ENCODE measurements at places on chromosomes 2 and 18. TPM values are rescaled to one million over a fixed set of nuclear protein-coding genes. Genes with fewer than 3 reads are reported as not detected.

Gene TNFRSF11A
- polyA plus RNA-seq = 1.6 TPM

Gene KRTCAP3
- 12.7 TPM for polyA plus RNA-seq

Gene CNTNAP5
- polyA plus RNA-seq = 0.01 TPM

Gene SERPINB13
- not detected for polyA plus RNA-seq

Gene ACADL
- polyA plus RNA-seq = 0.22 TPM

Gene SPAST
- 6.8 TPM for polyA plus RNA-seq

Gene DNER
- 2.9 TPM for polyA plus RNA-seq

Gene TMEM178A
- 1.3 TPM for polyA plus RNA-seq

Gene SDC1
- 65.3 TPM for polyA plus RNA-seq

Gene SLC4A3
- 2.6 TPM for polyA plus RNA-seq

Gene SCTR
- polyA plus RNA-seq = not detected

Gene ASAP2
- polyA plus RNA-seq = 10.2 TPM
